ENCODE measurements at places on chromosomes 1 and 21. TPM values are rescaled to one million over a fixed set of nuclear protein-coding genes. Genes with fewer than 3 reads are reported as not detected.

DNA sequence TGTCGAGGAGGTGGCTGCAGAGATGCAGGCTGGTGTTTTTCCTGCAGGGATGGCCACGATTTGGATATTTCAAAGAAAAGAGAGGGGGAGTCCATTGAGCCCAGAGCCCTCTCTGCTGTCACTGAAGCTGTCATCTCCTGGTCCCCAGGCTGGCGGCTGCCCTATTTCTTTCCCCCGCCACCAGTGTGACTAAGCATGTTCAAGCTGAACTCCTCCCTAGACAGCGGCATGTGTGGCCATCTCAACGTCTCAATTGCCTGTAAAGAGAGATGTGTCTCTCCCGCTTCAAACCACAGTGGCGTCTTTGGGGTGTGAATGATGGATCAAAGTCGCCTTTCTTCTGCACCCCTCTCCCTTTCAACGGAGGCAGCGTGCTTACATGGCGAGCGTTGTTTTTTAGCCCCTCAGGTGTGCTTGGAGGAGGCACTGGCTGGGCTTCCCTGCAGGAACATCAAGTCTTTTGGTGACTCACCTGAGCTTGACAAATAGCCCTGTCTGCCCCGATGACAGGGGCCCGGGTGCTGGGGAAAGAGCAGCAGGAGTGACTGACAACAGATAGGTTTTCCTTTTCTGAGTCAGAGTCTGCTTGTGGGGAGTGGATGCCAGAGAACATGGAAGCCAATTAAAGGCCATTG lies 346.4 kb upstream of the AJAP1 start:
- no peak for DNase-seq
- no peak overlapping the region for H3K27ac ChIP-seq
- H3K4me1 ChIP-seq = no peaks in the 10 kb centered on the region
- no peak overlapping the region for H3K4me3 ChIP-seq
- H3K27me3 ChIP-seq = no peaks in the 10 kb centered on the region

DNA sequence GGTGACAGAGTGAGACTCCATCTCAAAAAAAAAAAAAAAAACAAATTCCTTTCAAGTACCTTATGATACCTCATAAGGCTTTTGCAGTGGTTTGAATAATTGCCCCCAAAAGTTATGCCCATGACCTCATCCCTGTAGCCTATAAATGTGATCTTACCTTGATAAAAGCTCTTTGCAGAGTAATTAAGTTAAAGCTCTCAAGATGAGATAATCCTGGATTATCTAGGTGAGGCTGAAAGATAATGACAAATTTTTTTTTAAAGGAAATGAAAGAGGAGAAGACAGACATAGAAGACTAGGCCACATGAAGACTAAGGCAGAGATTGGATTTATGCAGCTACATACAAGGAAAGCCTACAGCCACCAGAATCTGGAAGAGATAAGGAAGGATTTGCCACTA lies 20.7 kb upstream of the EDEM3 start:
- H3K4me1 ChIP-seq = no peaks in the 10 kb centered on the region
- no peak overlapping the region for H3K27ac ChIP-seq
- H3K4me3 ChIP-seq = no peak overlapping the region
- DNase-seq = no peak
- peaks cover 3% of the 10 kb centered on the region for H3K27me3 ChIP-seq
- H3K36me3 ChIP-seq = no peaks in the 10 kb centered on the region

DNA sequence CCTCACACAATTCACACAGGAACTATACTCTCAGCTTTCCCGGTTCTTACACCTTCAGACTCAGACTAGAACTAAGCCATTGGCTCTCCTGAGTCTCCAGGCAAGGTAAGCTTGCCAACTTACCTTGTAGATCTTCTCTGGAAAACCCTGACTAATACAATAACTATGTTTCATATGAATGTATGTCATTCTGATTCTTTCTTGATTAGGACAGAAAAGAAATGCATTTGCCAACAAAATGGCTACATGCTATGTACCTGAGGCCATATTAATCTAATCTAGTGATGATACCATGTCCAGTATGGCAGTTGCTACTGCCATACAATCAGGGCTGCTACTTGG lies 9.8 kb upstream of the ZSWIM5 start:
- no peak overlapping the region for H3K4me3 ChIP-seq
- no peaks in the 10 kb centered on the region for H3K4me1 ChIP-seq
- no peak overlapping the region for H3K27ac ChIP-seq
- no peaks in the 10 kb centered on the region for H3K36me3 ChIP-seq

CD1C gene
- total RNA-seq = not detected

- no peak overlapping the region for H3K4me3 ChIP-seq
- peaks cover 35% of the 10 kb centered on the region for H3K4me1 ChIP-seq
- no peak for DNase-seq
- no peaks in the 10 kb centered on the region for H3K36me3 ChIP-seq
- H3K27me3 ChIP-seq = no peaks in the 10 kb centered on the region
- no peak overlapping the region for H3K27ac ChIP-seq
These were observed 462.3 kb upstream of the NFIA start for GRCh38 chr1:60620087-60620486.

CHIT1 gene
- not detected for total RNA-seq

SLC44A5 gene
- total RNA-seq = 9.7 TPM

EFCAB7 gene
- total RNA-seq = 11.0 TPM

DNA sequence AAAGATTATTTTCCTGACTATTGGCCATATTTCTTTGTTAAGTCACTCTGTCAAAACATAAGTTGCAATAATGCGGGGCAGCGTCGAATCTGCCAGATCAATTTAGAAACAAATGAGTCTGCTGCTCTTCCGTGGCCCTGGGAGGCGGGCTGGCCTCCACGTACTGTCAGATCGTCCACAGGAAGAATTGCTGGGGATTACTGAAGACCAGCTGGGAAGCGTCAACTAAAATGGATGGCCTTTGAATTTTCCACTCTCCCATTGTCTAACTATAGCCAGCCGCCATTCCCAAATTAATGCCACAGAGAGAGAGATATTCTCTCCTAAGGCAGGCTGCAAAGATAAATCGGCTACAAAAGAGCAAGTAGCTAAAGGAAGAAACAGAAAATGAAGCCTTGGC lies 560.2 kb downstream of the SMYD3 start:
- no peaks in the 10 kb centered on the region for H3K27me3 ChIP-seq
- peaks cover 12% of the 10 kb centered on the region for H3K4me1 ChIP-seq
- no peak for DNase-seq
- peaks cover 7% of the 10 kb centered on the region for H3K36me3 ChIP-seq
- H3K4me3 ChIP-seq = no peak overlapping the region

DNA sequence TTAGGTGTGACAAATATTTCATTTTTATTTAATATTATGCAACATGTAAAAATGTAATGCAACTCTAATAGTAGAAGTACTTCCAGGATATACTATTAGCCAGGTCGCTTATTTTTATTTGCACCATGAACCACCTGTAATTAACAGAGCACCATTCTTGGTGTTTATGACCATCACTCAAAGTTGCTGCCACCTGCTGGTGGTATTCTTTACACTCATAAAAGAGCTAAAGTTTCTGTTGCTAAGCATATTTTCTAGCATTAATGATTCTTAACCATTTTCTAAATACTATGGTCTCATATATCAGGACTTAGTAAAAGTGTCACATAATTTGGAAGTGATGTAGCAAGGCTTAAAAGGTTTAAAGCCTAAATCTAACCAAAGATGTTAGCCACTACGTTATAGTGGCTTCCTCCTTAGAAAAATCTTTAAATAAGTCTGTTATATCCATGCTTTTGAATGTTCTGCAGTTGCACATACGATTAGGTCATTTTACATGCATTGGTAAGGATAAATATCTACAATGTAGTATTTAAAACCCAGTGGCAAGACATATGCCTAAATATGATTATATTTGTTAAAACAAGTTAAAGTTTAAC lies 244.5 kb downstream of the NEGR1 start:
- H3K27ac ChIP-seq = no peak overlapping the region
- no peaks in the 10 kb centered on the region for H3K27me3 ChIP-seq
- no peaks in the 10 kb centered on the region for H3K36me3 ChIP-seq
- no peak overlapping the region for H3K4me3 ChIP-seq
- DNase-seq = peak; percentile 36

DNA sequence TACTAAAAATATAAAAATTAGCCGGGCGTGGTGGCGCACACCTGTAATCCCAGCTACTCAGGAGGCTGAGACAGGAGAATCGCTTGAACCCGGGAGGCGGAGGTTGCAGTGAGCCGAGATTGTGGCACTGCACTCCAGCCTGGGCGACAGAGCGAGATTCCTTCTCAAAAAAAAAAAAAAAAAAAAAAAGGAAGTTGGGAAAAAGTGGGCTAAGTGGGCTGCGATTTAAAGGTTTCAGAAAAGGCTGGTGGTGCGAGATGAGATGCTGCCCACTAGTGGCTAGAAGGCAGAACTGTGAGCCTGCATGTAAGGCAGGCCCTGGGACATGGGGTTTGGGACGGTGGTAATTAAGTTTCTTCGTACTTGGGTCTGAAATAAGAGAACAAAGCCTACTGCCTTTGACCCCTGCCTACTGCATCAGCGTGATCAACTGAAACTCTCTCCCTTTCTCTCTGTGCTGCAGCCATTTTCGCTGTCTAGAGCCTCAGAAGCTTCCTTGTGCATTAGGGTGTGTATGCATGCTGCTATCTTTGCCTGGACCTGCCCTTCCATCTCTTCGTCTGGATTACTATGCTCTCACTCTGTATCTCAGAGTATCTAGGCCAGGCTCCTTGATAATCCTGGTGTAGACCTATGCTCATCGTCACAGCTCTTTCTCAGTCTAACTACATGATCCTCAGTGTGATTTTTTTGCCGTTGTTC lies 12.4 kb downstream of the FMOD start:
- H3K4me1 ChIP-seq = peaks cover 31% of the 10 kb centered on the region
- H3K4me3 ChIP-seq = no peak overlapping the region
- H3K27ac ChIP-seq = no peak overlapping the region
- H3K36me3 ChIP-seq = no peaks in the 10 kb centered on the region
- H3K27me3 ChIP-seq = peaks cover 27% of the 10 kb centered on the region

DNA sequence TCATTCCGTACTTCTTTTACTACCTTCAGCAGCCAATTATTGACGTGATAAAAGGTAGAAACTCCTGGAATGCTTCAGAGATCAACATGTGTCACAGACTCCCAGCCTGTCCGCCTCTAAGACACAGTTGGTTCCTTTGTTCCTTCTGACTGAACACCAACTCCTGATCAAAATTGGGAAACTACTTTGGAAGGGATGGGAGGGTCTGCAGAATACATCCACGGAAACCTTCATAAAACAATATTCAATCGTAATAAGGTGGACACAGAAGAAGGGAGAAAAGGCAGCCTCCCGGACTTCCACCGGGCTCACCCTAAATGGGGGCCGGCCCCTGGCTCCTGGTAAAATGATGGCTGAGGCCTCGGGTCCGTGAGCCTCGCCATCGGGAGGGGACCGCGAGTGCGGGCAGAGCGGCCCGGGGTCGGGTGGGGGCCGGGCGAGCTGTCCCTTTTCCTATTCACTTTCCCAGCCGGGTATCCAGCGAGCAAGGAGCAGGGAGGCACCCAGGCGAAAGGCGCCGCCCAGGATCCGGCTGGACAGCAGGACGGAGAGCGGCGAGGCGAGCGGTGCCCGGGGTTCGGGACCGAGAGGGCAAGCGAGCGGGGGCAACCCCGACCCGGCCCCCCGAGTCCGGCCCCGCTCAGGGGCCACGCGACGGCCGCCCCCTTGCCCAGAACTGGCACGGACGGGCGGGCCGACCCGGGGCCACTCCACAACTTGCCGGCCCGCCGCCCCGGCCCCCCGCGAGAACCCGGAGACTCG lies 805 bp downstream of the NRIP1 start:
- DNase-seq = peak; percentile 37
- peaks cover 59% of the 10 kb centered on the region for H3K4me1 ChIP-seq
- H3K27ac ChIP-seq = peak overlapping the region; percentile 98
- H3K36me3 ChIP-seq = no peaks in the 10 kb centered on the region
- no peaks in the 10 kb centered on the region for H3K27me3 ChIP-seq
- peak overlapping the region; percentile 96 for H3K4me3 ChIP-seq

GRCh38 chr21:18545908-18546307 lies 142.3 kb upstream of the TMPRSS15 start:
- no peaks in the 10 kb centered on the region for H3K4me1 ChIP-seq
- H3K27ac ChIP-seq = no peak overlapping the region
- no peak for DNase-seq
- H3K27me3 ChIP-seq = no peaks in the 10 kb centered on the region
- no peaks in the 10 kb centered on the region for H3K36me3 ChIP-seq

DNA sequence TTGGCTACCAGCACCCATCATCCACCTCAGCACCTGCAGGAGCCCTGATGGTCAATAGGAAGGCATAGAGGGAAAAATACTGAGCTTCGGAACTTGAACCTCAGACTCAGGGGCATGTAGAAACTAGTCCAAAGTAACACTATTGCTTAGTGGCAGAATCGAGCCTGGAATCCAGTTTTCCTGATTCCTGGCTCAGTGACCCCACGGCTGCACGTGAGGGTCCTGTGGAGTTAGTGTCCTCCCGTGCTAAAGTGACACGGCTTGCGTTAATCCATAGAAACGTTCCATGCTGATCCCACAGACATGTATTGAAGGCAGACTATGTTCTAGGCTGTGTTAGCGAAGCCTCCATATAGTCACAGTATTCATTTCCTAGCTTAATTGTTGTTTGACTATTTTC lies 747.0 kb upstream of the TPTE start:
- H3K4me3 ChIP-seq = no peak overlapping the region
- peaks cover 22% of the 10 kb centered on the region for H3K36me3 ChIP-seq
- DNase-seq = no peak
- H3K27me3 ChIP-seq = no peaks in the 10 kb centered on the region

- H3K27ac ChIP-seq = peak overlapping the region; percentile 20
- peaks cover 40% of the 10 kb centered on the region for H3K4me1 ChIP-seq
- peak overlapping the region; percentile 9 for H3K4me3 ChIP-seq
- peaks cover 11% of the 10 kb centered on the region for H3K36me3 ChIP-seq
- H3K27me3 ChIP-seq = no peaks in the 10 kb centered on the region
These were observed 573.1 kb downstream of the USP25 start for GRCh38 chr21:16302851-16303282.

DNA sequence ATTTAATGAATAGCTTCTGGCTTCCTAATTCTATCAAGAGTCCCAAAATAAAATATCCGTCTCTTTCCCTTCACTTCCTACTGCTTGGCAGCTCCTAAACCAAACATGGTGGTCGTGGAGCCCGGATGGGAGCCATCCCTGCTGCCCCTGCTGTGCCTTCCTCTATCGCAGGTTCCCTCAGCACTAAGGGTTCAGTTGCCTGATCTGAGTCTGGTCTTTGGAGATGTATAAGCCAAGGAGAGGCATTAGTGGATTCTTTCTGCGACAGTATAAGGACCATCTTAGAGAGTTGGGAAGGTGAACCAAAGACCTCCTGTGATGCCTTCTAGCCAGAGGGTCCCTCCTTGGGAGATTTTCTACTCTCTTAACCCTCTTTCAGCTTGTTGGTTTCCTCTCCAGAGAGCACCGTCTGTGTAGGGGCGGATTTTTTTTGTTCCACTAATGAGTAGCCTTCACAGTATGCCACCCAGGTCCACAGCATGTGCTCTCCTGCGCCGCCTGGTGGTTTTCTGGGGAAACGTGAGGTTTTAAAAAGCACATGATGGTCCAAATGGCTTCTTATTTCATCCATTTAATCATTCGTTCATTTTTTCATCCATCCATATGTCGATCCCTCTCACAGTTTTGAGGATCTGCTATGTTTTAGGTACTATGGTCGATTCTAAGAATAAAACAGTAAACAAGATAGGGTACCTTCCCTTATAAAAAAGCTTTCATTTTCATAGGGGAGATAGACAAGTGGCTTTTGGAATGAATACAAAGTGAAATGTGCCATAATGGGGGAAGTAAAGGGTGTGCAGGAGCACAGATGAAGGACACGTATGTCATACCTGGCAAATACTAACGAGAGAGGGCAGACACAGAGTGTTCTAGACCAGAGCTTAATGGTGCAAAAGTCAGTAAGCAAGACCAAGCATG lies 71.0 kb downstream of the NFASC start:
- DNase-seq = peak; percentile 82
- H3K4me1 ChIP-seq = peaks cover 5% of the 10 kb centered on the region
- no peak overlapping the region for H3K27ac ChIP-seq
- H3K36me3 ChIP-seq = no peaks in the 10 kb centered on the region
- H3K4me3 ChIP-seq = no peak overlapping the region
- H3K27me3 ChIP-seq = peaks cover 10% of the 10 kb centered on the region

MFSD2A gene
- 20.9 TPM for total RNA-seq

All from neural crest cell (in vitro differentiated cells).